SK-N-MC (cell line): ENCODE measurements at places on chromosomes 5 and 9.

DNA sequence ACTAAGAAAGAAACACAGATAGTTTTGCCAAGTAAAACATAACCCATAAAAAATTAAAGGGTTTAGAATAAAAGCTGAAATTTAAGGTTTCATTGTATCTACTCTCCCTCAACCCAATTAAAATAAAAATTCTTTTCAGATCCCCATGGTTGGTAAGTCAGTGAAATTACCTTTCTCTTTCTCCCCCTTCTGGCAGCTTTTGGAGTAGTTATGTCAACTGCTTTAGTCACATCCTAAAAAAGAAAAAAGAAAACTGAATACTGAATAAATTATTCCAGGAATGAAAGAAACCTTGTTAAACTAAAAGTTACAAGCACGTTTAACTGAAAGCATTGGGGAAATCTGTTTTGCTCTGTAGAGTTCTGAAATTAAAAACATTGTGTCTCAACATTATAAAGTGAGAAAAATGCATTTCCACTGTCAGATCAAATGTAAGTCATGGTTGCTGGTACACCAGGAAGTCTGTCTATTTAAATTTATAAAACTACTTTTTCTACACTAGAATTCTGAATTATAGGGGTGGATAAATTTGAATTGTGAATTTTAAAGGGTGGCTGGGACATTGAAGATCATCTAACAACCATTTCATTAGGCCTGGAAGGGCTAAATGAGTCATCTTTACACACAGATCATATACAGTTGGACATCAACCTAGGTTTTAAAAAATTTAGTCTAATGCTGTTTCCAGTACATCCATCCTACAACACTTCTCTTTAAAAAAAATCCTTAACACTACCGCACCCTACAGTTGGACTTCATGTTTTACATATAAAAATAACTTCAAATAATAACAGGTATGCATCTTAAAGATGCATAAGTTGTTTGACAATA is 24.7 kb downstream of the PSIP1 start:
- no peak for DNase-seq

GRCh38 chr9:128375865-128376264 is 4.7 kb downstream of the URM1 start:
- no peak for DNase-seq

GRCh38 chr9:93369686-93370085 is 81.8 kb upstream of the FAM120A start:
- DNase-seq, result no peak

GRCh38 chr9:33946779-33947535 is 101.7 kb downstream of the UBAP2 start:
- no peak for DNase-seq

GRCh38 chr5:38807570-38808483 is 38.0 kb upstream of the OSMR start:
- DNase-seq, result peak; percentile 87

DNA sequence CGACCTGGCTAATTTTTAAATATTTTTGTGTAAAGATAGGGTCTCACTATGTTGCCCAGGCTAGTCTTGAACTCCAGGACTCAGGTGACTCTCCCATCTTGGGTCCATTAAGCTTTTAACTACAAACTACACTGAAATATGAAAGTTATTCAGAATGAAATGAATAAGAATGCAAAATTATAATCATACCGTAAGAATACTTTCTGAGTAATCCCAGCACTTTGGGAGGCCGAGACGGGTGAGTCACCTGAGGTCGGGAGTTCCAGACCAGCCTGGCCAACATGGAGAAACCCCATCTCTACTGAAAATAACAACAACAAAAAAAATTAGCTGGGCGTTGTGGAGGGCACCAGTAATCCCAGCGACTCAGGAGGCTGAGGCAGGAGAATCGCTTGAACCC is 1.1 kb upstream of the ORM1 start:
- no peak for DNase-seq

GRCh38 chr5:126988021-126988569 is 42.3 kb downstream of the MARCHF3 start:
- no peak for DNase-seq

GRCh38 chr9:108787690-108788048 is 68.1 kb downstream of the ACTL7B start:
- no peak for DNase-seq

GRCh38 chr9:78029551-78030295 is 1.9 kb downstream of the GNAQ start:
- DNase-seq, result no peak

- DNase-seq, result no peak
These were observed 101.9 kb downstream of the ADAMTS16 start for GRCh38 chr5:5242056-5242455.

GRCh38 chr5:119919279-119919678 is 289.9 kb downstream of the FAM170A start:
- DNase-seq, result no peak
